ENCODE measurements at places on chromosomes 12 and 14.
A peak's percentile ranks its signal among the peaks of the same experiment; 100 is the strongest.

DNA sequence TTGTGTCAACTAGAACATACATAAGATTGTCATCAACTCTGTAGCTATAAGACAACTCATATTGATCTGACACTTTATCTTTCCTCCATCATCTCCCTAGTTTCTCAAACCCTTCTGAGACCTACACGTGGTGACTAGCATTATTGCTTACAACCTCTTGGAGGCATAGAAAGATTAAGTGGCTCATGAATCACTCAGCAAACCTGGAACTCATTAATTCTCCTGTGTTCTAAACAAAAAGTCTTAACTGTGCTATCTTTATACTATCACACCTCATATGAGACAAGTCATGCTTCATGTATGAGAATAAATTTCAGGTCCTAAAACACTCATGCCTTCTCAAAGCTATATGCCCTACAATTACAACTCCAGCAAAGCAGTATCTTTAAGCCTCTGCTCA is 408.6 kb upstream of the SYT1 start:
- no peak for DNase-seq

DNA sequence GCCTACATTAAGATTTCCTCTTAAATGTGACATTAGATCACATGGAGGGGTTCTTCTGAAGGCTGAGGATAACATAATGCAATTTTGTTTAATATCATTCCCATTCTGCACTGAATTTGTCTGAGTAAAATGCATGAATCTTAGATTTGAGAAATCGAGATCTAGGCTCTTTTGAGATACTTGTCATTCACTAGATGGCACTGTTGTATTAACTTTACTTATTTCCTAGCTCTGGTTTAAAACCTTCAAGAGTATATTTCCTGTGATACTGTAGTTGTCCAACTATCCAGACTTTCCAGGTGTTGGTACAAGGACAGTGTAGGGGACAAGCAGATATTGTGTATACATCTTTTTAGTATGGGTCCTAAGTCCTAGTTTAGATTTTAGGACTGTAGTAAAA is 91.7 kb upstream of the SEL1L start:
- DNase-seq = peak; percentile 19

GRCh38 chr12:60920841-60921495 is 1325.1 kb downstream of the SLC16A7 start:
- no peak for DNase-seq

- DNase-seq = no peak
Measured at GRCh38 chr12:18054925-18055619, 34.9 kb downstream of the RERGL start.

GRCh38 chr12:120724720-120725119 is 906 bp upstream of the ACADS start:
- DNase-seq = no peak

- no peak for DNase-seq
Measured at GRCh38 chr12:110661337-110661972, 27.5 kb downstream of the HVCN1 start.

DNA sequence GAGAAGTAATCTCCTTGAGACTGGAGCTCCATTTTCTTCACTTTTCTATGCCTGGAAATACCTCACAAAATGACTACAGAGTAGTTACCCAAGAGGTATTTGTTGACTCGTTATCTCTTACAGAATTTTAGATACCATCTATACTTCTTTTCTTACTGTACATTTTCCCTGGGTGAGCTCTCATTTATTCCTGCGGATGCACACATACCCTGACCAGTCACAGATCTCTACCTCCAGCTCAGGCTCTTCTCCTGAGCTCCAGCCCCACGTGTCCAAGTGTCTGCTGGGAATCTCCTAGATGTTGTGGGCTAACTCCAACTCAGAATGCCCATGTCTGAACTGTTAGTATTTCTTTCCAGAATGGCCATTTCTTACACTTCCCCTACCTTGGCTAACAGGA is 403.1 kb downstream of the RAD51B start:
- DNase-seq = no peak

DNA sequence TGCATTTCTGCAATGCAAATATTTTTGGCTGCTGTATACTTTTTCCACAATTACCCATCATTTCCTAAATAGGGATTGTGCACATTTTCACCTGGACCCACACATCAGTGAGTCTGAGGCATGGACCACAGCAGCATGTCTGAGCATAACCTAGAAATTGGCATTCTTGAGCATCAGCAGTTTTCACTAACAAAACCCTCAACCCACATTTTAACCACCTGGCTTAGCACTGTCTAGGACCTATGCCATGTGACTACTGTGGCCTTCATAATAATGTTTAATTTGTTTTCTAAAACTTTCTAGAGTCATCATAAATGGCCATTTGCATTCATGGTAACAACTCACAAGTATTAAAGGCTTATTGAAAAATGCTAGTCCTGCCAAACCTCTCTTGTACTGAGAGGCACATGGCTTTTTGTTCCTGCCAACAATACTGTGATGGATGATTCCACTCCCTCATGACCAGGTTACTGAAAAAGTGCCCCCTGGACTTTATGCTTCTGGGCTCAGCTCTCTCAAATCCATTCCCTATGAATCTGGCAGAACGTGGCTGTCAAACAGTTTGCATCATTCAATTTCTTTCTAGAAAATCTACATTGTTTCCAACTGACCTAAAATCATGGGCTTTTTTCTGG is 240.0 kb downstream of the MDGA2 start:
- no peak for DNase-seq

DNA sequence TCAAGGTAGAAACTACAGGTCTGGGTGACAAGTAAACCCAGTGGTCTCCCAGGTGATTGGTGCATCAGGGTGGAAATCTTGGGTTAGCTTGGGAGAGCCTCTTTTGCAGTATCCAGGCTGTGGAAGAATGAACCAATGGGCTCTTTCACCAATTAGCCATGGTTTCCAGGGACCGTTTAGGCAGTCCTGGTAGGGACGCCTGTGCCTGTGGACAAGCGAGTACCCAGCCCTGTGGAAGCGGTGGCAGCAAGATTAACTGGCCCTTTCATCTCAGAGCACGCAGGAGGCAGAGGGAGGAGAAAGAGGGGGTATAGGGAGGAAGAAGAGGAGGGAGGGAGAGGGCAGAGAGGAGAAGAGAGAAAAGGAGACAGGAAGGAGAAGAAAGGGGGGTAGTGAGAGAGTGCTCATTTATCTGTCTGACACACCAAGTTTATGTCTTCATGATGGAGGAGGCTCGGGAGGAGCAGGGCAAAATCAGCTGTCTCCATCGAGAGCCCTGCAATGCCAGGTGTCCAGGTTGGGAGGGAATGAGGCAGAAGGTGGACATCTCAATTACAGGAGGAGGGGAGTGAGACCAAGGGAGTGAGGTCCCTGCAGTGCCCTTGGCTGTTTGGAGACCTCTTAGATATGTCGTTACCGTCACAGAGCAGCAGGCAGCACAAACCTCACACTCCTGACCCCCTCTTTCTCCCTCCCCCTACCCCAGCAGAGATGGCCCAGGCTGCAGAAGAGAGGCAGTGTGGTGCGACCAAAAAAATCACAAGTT is 4.6 kb upstream of the ZDHHC22 start:
- no peak for DNase-seq

GRCh38 chr14:35814371-35815005 is 5.4 kb upstream of the RALGAPA1 start:
- DNase-seq = no peak

Measured in right renal cortex interstitium (tissue), 3 donors.